CD4-positive, alpha-beta T cell treated with Interleukin-17A for 4 hours (primary cell): ENCODE measurements at places on chromosomes 13 and 19.

GRCh38 chr19:51803519-51803918 lies 8.6 kb downstream of the FPR3 start:
- no peak for DNase-seq

DNA sequence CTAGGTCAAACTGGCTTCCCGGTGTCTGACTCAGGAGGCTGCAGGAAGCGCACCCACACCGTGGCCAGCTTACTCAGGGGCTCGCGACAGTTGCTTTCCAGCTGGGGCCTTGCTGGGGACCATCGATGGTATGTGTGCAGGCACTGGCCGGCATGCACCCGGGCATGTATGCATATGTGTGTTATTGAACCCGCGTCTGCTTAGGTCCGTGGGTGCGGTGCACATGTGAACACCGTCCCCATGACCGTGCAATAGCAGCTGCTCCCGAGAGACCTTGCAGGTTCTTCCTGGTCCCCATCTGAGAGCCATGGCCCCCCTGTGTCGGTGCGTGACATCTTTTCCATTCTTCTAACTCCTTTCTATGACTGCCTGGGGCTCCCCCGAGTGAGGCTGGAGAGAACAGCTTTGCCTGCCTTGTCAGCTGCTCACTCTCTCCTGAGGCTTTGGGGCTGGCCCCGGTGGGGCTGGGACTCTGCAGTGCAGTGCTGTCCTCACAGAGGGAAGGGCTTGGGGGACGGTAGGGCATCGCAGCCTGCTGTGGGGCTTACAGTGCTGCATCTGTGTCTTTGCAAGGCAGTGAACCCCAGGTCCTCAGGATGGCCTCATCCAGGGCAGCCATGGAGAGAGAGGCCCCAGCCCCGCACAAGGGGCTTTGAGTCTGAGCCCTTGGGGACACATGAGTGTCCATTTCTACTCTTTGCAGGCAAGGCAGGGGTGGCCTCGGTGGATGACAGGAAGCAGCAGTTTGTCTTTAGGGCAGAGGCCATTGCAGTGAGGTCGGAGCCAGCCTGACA lies 65.1 kb downstream of the CHST8 start:
- DNase-seq: no peak

DNA sequence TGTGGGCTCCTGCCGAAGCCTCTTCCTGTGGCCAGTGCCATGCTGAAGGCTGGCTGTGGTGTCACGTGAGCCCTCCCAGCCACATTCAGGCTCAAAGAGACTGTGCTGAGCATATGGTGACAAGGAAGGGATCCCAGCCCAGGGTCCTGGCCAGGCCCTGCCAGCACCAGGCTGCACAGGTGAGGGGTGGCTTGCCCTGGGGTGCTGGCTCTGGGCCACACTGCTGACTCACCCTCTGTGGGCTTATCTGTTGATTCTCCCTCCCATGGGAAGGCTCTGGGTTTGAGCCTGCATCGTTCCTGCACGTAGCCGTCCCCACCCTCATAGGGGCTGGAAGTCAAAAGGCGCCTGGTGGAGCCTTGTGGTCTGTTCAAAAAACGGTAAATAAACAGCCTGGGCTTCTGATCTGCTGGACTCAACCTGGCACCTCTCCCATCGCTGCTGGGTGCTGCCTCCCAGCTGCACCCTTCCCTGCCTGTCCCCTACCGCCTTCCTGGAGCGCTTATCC lies 31.1 kb downstream of the DNM2 start:
- DNase-seq: peak; percentile 42

DNA sequence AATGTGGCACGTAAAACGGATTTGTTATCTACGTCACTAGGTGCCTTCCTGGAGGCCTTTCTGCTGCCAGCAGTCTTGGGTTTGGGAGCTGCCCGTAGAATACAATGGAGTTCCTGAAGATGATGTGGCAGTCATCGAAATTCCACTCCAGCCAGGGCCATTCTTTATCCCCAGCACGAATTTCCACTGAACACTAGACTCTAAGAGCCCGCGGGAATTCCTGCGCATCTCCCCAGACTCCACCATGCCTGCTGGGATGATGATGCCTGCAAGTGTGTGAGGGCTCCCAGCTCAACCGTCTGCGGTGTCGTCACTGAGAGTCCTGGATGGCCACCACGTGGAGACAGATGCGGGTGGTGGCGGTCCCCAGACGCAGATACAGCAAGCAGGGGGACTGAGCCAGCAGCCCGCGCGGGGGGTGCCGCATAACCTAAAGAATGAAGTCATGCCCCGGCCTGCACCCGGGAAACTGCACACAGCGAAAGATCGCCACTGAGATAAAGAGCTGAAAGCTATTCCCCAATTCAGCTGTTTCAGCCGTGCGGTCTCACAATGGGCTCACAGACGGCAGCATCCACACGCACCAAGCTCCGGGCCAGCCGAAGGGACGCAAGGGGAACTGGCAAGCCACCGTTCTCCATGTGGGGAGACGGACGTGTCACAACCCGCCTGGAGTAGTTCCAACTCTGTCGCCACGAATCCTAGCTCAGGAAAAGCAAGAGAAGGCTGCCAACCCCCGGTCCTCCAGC lies 41.1 kb downstream of the COL4A1 start:
- no peak for DNase-seq

DNA sequence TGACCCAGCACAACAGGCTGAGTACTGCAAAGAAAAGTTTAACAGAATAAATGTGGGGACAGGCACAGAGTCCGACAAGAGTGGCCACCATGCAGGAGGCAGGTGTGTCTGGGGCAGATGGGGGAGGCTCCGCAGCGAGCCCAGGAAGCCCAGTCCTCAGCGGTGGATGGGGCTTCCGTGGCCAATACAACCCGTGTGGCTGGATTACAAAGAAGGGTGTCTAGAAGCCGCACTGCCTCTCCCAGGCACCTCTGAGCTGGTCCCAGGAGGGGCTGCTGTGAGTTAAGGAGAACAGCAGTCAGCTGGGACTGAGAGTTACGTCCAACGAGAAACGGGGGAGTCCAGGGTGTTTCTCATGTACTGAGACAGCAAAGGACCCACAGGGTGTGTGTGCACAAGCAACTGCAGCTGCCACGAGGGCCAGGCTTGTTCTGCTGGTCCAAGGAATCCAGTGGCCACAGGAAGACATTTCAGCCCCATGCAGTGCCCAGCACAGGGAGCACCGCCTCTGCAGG lies 70.2 kb downstream of the SPACA7 start:
- no peak for DNase-seq

DNA sequence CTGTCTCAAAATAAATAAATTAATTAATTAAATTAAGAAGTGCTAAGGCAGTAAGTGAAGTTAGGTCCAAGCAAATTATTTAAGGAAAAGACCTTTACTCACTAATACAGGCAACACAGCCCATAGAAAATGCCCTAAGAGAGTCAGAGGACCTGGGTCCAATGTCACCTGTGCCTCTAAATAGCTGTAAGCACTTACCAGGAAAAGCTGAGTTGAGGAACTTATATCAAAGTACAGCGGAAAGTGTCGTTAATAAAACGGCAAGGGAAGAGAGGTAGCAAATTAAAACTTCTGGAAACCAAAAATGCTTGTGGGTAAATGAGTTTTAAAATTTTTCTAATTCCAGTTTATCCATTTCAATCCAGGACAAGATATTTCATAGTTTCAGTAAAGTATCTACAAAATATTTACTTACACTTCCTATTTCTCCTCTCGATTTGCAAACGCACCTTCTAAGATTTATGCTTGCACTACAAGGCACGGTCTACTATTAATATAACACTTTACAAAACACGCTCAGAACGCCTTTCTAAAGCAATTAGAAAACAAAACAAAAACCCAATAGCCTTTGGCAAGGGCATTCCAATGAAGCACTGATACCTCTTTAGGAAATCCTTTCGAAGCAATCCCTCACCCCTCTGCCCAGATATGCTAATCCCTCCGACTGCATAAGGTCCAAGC lies 963 bp downstream of the VPS36 start:
- DNase-seq: no peak

DNA sequence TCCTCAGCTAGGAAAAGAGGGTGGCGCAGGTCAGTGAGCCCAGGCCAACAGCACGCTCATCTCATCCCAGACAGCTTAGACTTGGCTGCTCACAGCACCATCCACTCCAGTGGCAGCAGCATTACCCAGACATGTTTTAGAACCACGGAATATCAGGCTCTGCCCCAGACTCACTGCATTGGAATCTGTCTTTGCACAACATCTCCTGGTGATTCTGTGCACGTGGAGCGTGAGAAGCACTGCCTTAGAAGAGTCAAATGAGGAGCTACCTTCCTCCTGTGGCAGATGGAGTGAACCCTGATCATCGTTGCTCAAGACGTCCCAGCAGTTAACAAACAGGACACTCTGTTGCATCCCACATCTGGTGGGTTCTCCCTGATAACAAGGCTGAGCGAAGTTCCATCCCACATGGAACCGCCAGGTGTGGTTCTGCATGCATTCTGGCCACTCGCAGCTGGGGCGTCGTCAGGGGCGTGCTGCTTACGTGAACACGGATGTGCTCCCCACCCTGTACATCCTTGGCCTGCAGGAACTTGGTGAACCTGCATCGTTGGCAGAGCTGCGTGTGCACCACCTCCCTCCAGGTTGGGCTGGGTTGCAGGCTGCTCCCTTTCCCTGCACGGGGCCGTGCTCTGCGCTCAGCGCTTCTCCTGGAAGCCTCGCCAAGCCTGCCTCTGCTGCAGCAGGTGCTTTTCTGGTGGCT lies 25.2 kb upstream of the ATP11A start:
- DNase-seq: no peak
